NCI-H2171 (cell line): ENCODE measurements at places on chromosomes 11 and 22.

- no peak for DNase-seq
Observed at GRCh38 chr22:45421349-45422055, 8.0 kb downstream of the RIBC2 start.

GRCh38 chr22:30396871-30397655, at the start of gene SEC14L2:
SEC14L2 (plus strand) TSS chr22:30397018; CDS start chr22:30397117, 99 bp downstream.
- peak; percentile 53 for DNase-seq

- DNase-seq: no peak
Observed at GRCh38 chr11:119788096-119788883, 59.3 kb upstream of the NECTIN1 start.

GRCh38 chr11:7696424-7696823, 9.9 kb downstream of the OVCH2 start:
- no peak for DNase-seq

DNA sequence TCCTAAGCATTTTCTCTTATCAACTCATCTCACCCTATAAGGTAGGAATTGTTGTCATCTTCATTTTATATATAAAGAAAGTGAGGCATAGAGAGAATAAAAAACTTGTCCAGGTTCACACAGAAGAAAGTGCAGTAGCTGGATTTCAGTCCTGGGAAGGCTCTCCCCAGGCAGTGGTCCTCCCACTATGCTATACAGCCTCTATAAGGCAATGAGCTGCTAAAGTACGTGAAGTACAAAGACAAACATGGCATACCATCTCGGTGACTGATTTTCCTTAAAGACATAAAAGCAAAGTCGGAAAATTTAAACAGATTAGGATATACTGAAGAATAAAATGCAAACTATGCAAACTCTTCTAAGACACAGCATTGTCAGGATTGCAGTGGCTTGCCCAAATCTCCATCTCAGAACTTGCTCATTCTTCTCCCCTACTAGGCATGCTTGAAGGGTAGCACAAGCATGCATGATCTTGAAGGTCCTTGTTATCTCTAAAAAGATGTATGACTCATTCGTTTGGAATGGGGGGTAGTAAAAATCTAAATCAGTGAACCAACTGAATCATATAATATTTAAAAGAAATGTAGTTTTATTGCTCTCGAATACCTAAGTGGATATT, 97.8 kb upstream of the CSNK2A3 start:
- DNase-seq: no peak

GRCh38 chr22:44026630-44027511, 2.8 kb downstream of the PARVB start:
- no peak for DNase-seq

DNA sequence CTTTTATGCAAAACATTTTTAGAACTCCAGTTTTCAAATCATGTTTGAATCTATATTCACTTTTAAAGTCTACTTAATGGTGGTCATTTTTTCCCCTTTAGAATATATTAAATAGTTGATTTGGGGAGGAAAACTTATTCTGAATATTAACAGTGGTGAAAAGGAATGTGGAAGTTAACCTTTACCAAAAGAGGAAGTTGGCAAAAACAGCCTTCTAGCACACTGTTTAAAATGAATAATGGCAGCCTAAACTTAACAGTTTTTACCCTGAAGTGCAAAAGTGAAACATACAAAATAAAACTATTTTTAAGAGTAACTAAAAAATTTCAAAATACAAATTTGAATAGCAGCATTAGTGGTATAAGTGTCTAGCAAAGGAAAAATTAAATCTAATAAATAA, 86.4 kb downstream of the GRK3 start:
- no peak for DNase-seq

- no peak for DNase-seq
Observed at GRCh38 chr11:128859563-128860441, 7.3 kb downstream of the KCNJ1 start.

DNA sequence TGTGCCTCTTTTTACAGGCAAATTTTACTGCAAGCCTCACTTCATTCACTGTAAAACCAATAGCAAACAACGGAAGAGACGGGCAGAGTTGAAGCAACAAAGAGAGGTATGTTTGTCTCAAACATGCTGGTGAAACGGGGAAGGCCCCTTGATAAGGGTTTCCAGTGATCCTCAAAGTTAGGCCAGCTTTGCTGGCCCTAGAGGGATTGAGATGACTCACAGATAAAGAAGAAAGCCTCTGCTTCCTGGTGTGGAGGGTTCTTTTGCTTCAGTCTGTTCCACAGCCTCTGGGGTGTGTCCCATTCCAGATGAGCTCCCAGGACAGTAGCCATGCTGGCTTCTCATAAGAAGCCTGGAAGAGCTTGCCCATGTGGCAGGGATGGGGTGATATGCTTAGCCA, 118.9 kb upstream of the PARVA start:
- DNase-seq: no peak

- DNase-seq: no peak
Observed at GRCh38 chr11:81573367-81573766, 1160.3 kb downstream of the FAM181B start.

- peak; percentile 64 for DNase-seq
Observed at GRCh38 chr11:72041364-72042063, 38.8 kb downstream of the NUMA1 start.

GRCh38 chr11:833114-833791, 501 bp downstream of the CD151 start:
- DNase-seq: peak; percentile 13

DNA sequence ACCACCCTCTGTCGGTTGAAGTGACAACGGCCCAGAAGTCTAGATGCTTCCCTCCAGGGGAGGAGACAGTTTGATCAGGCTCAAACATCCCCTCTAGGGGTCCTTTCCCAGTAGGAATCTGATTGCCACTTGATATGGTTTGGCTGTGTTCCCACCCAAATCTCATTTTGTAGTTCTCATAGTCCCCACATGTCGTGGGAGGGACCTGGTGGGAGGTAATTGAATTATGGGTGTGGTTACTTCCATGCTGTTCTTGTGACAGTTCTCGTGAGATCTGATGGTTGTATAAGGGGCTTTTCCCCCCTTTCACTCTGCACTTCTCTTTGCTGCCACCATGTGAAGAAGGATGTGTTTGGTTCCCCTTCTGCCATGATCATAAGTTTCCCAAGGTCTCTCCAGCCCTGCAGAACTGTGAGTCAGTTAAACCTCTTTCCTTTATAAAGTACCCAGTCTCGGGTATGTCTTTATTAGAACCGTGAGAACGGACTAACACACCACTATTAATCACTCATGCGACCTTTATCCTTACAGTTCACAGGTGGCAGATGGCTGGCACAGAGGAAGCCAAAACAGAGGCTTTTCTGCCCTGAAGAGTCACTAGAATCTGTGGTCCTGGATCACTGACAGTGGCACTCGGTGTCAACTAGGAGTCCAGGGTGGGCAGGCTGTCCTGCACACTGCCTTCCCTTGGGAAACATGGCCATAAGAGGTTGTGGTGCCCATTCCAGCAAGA, 21.6 kb downstream of the ASPHD2 start:
- DNase-seq: peak; percentile 69

DNA sequence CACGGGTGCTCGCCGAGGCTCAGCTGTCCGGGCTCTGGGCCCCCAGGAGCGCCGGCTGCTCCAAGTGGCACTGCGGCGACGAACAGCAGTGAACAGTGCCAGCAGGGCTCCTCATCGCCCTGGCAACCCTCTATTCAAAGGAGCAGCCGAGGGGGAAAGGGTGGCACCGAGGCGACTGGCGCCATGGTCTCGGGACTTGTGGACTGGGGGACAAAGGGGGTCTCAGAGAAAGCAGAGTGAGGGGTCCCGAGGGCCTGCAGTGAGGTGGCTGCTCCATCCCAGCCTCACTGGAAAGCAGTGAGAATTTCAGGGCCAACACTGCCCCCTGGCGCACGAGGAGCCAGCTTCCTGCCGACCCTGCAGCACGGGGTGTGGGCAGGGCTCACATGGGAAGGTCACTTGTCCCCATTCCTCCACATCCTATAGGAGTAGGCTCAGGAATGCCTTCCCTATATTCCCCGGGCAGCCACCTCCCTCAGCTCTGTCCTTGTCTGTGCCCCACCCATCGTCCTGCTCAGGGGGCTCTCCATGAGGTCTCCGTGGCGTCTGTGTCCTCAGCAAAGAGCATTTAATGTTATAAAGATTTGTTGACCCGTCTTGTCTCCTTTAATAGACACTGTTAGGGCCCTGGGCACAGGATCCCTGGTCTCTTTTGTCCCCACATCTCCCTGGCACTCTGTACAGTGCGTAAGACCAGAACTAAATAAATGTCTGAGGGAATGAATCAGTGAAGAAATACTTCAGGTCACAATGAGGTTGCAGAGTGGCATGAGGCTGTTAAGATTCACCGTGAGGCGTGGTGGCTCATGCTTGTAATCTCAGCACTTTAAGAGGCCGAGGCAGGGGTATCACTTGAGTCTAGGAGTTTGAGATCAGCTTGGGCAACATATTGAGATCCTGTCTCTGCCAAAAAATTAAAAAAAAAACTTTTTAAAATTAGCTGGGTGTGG, 26.4 kb downstream of the LRFN4 start:
- DNase-seq: peak; percentile 68

GRCh38 chr11:75869661-75870455, 54.8 kb downstream of the UVRAG start:
- DNase-seq: no peak

- no peak for DNase-seq
Observed at GRCh38 chr11:92770419-92770818, 199.0 kb upstream of the MTNR1B start.

DNA sequence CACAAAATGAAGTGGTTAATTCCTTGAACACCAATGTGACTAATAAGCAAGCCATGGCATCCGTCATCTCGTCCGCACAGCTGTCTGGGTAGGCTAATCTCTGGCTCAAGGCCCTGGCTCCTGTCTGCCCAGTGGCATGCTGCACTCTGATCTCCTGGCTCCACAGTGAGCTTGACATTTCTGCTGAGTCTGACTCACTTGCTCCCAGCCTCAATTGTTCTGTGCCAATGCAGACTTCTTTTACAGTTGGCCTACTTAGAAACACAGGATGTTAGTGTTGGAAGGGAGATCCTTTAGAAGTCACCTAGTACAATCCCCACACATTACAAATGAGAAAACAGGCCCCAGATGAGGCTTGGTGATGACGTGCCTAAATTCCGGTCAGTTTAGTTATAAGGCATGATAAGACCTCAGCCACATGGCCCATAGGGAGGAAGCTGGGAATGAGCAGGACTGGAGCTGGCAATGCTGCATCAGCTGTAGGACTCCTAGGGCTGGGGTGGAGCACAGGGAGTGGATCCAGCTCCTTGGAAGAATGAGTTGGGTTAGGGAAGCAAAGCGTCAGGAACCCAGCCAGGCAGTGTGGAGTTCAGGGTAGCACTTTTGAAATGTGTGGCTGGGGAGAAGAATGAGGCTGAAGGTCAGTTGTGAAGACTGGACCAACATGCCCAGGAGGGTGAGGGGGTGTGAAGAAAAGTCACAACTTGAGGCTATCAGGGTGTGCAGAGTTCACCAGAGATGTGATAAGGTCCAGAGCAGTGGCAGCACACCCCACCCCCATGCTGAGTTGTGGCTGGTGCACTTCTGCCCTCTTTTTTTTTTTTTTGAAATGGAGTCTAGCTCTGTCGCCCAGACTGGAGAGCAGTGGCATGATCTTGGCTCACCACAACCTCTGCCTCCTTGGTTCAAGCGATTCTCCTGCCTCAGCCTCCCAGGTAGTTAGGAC, 70.2 kb upstream of the EED start:
- no peak for DNase-seq

DNA sequence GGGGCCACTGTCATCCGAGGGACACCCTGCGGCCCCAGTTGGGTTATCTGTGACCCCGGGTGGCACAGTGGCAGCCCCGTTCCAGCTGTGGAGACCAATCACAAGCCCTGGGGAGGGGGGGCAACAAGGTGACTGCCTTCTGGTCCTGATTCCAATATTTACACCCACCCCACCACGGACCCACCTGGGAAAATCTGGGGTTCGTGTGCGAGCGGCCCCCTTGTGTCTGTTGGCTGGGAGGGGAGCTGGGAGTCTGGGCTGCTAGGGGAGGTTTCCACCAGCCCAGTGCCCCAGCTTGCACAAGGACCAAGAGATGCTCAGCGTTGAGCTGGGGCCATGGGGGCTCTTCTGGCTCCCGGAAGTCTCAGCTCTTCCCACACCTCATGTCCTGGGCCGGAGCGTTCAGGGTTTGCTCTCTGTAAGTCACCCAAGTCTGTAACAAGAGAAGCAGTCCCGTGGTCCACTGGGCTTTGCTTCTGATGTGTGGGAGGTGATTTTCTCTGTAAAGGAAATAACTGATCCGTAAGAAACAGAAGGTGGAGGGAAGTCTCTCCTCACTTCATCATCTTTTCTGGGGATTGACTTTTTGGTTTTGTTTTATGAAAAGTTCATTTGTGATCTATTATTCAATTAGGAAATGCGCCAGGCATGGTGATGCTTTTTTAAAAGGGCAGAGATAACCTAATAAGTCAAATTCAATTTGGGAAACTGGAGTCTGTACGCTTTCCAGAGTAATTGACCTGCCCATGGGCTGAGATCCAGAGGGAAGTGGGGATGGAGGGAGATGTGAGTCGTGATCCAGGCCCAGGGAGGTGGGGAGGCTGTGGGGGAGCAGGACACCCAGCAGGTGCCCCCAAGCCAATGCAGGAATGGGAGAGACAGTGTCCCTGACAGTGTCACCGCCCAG, 22.4 kb upstream of the GAL start:
- DNase-seq: no peak

- DNase-seq: no peak
Observed at GRCh38 chr11:8338138-8338537, 74.5 kb upstream of the LMO1 start.

GRCh38 chr11:13333456-13333957, 55.9 kb downstream of the BMAL1 start:
- no peak for DNase-seq

- DNase-seq: peak; percentile 96
Observed at GRCh38 chr11:32090545-32091370, at the start of gene RCN1. RCN1 (plus strand) TSS chr11:32091074; CDS start chr11:32091197, 123 bp downstream.

DNA sequence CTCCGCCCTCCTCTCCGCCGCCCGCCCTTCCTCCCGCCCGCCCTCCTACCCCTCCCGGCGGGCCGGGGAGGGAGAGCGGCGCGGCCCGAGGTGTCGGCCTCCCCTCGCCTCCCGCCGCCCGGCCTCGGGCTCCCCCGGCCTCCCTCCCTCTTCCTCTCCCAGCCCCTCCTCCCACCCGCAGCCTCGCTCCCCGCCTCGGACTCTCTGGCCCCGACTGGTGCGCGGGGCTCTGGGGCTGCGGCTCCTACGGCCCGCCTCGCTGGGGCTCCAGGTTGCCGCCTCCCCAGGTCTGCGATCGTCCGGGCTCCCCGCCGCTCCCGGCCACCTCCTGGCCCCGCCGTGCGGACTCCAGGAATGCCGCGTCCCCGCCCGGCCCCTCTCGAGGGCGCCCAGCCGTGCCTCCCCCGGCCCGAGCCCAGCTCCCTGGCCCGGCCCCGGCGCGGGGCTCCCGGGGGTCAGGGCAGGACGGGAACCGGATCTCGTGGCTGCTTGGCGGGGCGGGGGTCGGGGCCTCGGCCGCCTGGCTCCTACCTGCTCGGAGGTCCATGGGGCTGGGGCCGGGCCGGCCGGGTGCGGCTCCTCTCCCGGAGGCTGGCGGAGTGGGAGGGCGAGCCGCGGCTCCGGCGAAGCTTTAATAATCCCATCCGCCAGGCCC, at the start of gene CLCF1:
CLCF1 (minus strand) TSS at position 606 of the 655 bp plus-strand sequence; CDS start at position 547, 59 bp downstream.
- DNase-seq: no peak
